ENCODE measurements at places on chromosomes 1 and 21. TPM values are rescaled to one million over a fixed set of nuclear protein-coding genes. Genes with fewer than 3 reads are reported as not detected.

AHDC1 gene
- 8.9 TPM for total RNA-seq

EXO1 gene
- total RNA-seq: 26.9 TPM

RCSD1 gene
- 0.07 TPM for total RNA-seq

FMO5 gene
- total RNA-seq: 1.1 TPM

APOBEC4 gene
- total RNA-seq: not detected

C1orf226 gene
- 3.7 TPM for total RNA-seq

IL10 gene
- total RNA-seq: not detected
